WTC11 (cell line): ENCODE measurements at places on chromosomes 12 and 14.

GRCh38 chr12:24754690-24755638 is 193.9 kb downstream of the BCAT1 start:
- no peak for DNase-seq

DNA sequence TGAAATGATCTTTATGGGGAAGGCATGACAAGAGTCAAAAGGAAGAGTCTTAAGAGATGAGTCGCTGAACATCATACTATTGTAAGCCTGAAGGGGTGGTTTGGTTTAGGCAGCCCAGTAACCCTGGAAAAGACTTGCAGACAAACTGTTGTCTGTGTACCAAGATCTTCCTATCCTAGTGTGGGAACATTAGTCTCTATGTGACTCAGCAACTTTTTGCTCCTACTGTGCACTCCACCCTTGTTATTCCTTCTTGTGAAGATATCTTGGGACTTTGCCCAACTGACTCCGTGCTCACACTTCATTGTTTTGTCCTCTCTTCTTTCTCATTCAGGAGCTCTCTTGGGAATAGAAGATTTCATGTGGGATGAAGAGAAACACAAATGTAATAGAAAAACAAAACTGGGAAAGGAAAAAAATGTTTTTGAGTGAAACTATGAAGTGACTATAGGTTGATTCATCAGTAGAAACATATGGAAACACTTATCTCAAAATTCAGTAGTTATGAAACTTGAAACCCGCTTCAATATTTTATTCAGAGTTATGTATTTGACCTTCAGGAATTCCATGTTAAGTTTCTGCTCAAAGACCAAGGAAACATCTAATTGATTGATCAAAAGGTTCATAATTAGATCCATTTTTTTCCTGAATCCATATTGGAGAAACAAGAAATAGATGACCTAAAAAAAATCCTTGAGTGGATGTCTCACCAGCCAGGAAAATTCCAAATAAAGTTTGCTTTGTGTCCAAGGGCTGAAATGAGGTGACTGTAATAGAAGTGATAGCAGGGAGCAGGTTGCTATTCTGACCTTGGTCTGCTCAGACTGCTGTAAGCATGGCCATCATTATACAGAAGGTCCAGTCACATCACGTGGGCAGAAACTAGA is 67.2 kb downstream of the BTG1 start:
- no peak for DNase-seq

- DNase-seq = no peak
Measured at GRCh38 chr12:3576891-3577290, 85.9 kb downstream of the PRMT8 start.

DNA sequence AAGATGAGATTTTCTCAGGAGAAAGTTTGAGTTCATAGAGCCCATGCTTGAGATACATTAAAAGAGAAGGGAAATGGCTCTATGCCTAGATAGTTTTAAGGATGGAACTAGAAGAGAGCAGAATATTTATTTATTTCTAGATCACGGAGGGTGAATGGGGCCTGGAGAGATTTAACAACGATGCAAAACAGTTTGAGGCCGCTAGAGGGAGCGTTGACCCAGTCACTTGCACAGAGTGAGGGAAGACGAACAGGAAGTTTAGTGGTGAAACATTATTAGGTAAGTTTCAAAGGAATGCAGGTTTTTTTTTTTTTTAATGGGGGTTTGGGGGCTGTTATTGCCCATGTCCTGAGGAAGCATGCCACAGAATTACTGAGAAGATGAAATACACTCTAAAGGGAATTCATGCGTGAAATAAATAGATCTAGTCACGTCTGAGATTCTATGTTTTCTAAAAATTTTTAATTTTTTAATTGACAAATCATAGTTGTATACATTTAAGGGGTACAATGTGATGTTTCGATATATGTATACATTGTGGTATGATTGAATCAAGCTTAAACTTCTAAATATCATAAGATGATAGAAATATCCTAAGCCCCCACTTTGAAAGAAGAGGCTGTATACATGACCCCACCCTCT is 14.8 kb upstream of the PPP1R1A start:
- peak; percentile 75 for DNase-seq

DNA sequence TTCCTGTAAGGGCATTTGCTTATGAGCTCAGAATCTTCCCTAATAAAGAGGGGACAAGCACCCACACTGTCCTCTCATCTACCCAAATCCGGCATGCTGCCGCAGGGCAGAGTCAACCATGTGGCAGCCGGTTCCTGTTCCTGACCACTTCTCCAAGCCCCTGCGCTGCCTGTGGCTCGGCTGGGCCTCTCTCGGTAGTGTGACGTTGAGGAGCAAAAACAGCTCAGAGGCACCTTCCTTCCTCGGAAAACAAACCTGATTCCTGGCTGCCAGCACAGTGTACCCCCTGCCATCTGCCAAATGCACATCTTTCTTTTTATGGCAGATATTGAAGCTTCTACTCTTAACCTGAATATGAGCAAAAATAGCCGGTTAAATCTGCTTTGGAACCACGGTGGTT is 50.5 kb downstream of the CFAP251 start:
- no peak for DNase-seq

- DNase-seq = no peak
Measured at GRCh38 chr12:48104531-48104930, 1.3 kb downstream of the SENP1 start.

DNA sequence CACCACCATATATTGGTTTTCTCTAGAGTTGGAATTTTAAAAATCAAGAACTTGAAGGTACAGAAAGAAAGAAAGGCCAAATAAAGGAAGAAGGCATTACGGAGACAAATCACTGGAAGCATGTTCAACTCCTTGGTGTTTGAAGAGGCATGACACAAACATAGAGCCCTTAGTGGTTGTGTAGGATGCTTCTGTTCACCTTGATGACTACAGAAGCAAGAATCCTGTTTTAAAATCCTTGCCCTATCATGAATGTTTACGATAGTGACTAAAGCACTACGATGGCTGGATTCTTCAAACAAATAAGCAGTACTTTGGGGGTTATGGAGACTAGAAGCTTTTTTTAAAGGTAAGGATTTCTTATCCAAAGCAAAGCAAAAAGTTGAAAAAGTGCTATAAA is 10.3 kb upstream of the ISM2 start:
- DNase-seq = no peak

DNA sequence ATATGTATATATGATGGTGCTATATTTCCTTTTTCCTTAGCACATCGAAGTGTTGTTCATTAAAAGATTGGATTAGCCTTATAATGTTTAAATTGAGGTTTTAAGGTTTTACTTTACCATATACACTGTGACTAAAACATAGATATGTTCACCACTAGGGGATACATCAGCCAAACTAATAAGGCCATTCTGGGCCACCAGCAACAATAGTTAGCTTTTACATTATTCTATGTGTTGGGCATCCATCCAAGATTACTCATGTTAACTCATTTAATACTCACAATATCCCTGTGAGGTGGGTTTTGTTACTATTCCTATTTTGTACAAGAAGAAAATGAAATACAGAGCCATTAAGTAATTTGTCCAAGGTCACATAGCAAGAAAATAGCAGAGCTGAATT is 202.6 kb upstream of the AVPR1A start:
- no peak for DNase-seq

DNA sequence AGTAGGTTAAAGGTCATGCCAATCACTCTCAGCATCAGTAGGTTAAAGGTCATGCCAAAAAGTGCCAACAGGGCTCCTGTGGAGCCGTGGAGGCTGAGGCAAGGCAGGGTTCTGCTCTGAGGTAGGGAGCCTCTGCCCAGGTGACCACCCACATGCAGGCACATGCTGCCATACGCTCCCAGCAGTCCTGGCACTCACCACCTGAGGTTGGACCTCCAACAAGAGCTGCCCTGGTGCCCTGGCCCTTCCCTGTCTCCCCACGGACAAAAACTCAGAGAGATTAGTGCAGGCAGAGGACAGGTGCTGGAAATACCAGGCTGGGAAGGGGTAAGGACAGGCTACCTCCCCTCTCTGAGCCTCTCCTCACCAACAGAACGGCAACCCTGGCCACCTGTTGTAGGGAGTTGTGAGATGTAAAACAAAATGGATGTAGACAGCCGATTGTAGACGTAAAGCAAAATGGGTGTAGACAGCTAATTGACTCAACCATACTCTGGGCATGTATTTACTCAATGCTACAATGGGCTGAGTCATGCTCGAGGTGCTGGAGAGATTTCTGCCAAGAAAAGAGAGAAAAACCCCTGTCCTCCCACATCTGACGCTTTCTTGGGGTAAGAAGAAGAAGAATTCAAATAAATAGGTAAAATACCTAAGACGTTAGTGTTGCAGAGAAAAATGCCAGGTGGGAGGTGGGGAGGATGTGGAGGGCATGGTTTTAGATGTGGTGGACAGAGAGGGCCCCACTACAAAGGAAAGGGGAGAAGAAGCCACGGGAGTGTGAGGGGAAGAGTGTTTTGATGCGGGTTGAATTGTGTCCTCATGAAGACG is 32.4 kb downstream of the LTBP2 start:
- DNase-seq = no peak

- DNase-seq = no peak
Measured at GRCh38 chr12:53575502-53576249, 50.5 kb downstream of the ATF7 start.

- peak; percentile 22 for DNase-seq
Measured at GRCh38 chr14:85528080-85528896, 1.7 kb upstream of the FLRT2 start.

DNA sequence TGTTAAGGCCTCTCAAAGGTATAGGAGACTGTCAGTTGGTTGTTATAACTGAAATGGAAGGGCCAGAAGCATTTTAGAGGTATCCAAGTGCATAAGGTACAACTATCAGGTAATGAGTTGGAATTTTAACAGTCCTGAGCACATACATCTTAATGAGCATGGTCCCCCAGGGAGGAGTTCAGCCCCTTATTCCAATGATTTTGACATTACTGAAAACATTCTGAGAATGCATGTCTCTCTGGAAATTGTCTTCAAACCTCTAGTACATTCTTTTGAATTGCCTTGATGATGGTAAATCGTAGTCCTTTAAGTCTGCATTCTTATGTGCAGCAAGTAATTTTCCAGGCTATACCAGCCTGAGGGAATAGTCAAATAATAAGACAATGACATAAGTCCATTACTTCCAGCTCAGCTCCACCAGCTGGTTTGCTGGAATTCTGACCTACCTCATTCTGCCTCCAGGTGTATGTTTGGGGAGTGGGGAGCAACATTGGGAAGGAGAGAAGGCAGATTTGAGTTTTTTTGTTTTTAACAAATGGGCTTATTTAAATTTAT is 239.2 kb downstream of the MSRB3 start:
- no peak for DNase-seq

- no peak for DNase-seq
Measured at GRCh38 chr12:40794087-40794486, 101.8 kb downstream of the CNTN1 start.

- DNase-seq = no peak
Measured at GRCh38 chr12:2754208-2754607, 40.6 kb upstream of the FKBP4 start.

DNA sequence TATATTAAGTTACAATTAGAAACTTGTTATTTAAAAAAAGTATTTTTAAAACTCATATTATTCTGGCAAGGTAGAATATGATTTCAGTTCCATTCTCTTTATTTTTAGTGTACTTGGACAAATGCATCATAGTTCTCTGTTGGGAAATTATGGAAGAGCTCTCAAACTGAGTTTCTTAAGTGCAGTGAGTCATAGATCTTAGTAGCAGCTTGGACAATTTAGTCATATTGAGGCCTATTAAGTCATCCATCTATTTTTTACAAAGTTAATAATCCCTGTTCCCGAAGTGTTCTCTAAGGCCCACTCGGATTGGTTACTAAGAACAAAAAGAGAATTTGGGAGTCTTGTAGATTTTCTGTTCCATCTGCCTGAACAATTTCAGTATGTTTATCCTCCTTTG is 113.9 kb downstream of the ANO4 start:
- DNase-seq = no peak

GRCh38 chr14:100293497-100294212 is 12.6 kb downstream of the SLC25A29 start:
- DNase-seq = peak; percentile 3

DNA sequence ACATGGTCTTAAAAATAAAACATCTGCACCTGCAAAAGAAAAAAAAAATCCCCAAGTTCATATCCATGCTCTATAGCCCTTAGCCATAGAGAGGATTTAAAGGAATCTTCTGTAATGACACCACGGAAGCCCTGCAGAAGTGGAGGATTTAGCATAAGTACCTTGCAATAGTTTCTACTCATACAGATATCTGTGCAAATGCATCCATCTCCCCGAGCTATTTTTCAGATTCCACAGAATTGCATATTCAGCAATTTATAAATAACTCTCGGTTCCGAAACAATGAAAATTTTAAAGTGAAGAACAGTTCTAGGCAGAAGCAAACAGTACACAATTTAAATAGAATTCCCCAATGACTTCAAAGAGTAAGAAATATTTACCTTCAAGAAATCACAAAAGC is 424 bp downstream of the IGF1 start:
- no peak for DNase-seq

DNA sequence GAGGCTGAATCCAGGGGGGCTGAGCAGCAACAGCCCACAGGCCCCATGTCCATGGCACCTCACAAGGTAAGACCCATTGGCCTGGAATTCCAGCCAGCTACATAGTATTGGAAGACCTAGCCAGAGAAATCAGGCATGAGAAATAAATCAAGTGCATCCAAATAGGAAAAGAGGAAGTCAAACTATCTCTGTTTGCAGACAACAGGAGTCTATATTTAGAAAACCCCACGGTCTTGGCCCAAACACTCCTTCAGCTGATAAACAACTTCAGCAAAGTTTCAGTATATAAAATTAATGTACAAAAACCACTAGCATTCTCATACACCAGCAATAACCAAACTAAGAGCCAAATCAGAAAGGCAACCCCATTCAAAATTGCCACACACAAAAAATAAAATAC is 16.9 kb downstream of the PDE6H start:
- DNase-seq = no peak

GRCh38 chr12:42695490-42695995 is 106.0 kb upstream of the PRICKLE1 start:
- DNase-seq = no peak

GRCh38 chr12:72094490-72094889 is 155.8 kb downstream of the TPH2 start:
- no peak for DNase-seq

DNA sequence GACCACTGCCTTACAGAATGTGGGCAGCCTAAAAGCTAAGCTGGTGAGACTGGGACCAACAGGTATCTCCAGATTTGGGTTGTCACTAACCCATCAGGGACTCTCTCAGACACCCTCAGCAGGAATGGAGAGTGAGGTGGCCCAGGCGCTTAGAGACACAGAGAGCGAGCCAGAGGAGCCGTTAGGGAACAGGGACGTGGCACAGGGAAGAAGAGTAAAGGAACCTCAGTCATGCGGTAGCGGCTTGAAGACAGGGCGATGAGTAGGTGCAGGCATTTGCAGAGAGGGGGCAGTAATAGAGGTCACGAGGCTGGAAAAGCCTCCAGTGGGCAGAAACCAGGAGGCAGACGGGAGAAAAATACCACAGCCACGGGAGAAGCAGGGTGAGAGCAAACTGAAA is 158.0 kb upstream of the CCND2 start:
- peak; percentile 45 for DNase-seq

DNA sequence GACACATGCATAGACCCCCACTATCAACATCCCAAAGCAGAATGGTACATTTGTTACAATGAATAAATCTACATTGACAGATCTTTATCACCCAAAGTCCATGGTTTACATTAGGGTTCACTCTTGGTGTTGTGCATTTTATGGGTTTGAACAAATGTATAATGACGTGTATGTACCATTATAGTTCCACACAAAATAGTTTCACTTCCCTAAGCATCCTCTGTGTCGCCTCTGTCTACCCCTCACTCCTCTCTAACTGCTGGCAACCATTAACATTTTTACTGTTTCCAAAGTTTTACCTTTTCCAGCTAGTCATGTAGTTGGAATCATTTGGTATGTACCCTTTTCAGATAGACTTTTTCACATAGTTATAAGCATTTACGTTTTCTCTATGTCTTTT is 69.5 kb upstream of the LMO3 start:
- no peak for DNase-seq
